Fibroblast of skin of scalp (primary cell): ENCODE measurements at places on chromosomes 13 and 19.
A peak's percentile ranks its signal among the peaks of the same experiment; 100 is the strongest.

GRCh38 chr19:50658441-50659317 lies 9.4 kb downstream of the C19orf81 start:
- peak; percentile 67 for DNase-seq

DNA sequence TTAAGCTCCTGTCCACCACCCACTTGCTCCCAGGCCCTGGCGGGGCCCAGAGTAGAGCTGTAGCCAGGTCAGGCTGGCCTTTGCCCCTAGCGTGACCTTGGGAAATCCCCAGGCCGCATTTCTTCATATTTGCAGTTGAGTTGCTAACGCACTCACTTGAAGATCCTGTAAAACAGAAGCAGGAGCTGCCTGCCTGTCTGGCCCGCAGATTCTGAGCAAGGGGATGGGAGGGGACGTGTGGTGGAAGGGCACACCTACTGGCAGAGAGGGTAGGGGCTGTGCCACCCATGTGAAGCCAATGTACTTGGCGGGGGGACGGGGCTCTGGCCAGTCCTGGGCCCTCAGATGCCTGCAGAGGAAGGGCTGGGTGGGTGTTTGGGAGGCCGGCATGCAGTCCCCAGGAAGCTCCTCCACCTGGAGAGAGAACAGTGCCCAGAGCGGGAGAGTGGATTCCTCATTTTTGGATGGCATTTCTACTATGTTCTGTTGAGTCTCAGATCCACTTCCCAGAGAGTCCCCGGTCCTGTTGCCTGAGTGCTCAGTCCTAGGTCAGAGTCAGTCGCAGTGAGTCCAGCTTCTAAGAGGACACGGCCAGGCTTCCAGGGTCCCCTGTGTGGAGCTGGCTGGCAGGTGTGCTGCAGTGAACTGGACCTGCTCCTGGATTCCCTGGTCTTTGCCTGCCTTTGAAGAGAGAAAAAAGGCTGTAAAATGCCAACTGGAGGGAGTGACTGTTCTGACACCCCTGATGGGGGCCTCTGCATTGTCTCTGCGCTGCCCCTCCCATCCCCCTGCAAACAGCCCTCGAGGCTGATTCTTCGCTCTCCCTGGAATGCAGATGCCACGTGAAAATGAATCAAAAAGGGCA lies 62.9 kb downstream of the GGACT start:
- no peak for DNase-seq

DNA sequence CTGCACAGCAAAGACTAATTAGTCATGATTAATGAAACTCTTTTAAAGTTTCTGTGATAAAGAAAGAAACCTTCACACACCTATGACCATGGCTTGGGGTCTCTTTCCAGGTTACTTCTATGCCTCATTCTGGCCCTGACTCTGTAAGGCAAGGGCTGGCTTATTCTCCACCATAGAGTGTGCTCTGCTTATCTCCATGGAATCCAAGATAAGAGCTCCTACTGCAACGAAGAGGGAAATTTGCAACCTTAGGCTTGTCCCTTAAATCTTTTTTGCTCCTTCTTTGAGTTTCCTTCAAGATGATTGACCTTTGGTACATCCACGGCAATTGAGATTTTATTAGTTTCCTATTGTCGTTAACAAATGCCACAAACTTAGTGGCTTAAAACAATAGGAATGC lies 239.9 kb downstream of the SPRY2 start:
- DNase-seq = no peak

GRCh38 chr13:50387051-50387581 lies 371.9 kb downstream of the KCNRG start:
- DNase-seq = peak; percentile 33

- no peak for DNase-seq
Measured at GRCh38 chr19:29568036-29569025, 37.8 kb upstream of the POP4 start.

GRCh38 chr13:67076378-67076777 lies 153.8 kb downstream of the PCDH9 start:
- DNase-seq = no peak

- DNase-seq = no peak
Measured at GRCh38 chr13:107715496-107715895, 499.8 kb downstream of the LIG4 start.

- DNase-seq = no peak
Measured at GRCh38 chr19:16370641-16371391, 46.2 kb downstream of the KLF2 start.

GRCh38 chr19:35519291-35519690 lies 5.8 kb upstream of the DMKN start:
- peak; percentile 22 for DNase-seq

DNA sequence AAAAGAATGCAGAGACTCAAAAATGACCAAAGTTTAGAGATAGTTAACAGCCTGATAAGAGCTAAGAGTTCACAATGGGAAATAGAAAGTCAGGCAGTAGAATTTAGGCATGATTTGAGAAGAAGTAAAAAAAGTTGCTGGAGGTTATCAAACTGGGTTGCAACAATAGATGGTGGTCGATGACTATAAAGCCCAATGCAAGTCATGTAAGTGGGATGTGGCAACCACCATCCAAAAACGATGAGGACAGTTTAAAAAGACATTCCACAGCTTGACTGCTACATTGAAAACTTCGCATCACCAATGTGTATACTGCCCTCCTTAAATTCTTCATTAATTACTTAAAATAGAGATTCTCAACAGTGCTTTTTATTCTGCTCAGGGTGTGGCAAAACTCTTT lies 19.7 kb downstream of the ELF1 start:
- DNase-seq = no peak

DNA sequence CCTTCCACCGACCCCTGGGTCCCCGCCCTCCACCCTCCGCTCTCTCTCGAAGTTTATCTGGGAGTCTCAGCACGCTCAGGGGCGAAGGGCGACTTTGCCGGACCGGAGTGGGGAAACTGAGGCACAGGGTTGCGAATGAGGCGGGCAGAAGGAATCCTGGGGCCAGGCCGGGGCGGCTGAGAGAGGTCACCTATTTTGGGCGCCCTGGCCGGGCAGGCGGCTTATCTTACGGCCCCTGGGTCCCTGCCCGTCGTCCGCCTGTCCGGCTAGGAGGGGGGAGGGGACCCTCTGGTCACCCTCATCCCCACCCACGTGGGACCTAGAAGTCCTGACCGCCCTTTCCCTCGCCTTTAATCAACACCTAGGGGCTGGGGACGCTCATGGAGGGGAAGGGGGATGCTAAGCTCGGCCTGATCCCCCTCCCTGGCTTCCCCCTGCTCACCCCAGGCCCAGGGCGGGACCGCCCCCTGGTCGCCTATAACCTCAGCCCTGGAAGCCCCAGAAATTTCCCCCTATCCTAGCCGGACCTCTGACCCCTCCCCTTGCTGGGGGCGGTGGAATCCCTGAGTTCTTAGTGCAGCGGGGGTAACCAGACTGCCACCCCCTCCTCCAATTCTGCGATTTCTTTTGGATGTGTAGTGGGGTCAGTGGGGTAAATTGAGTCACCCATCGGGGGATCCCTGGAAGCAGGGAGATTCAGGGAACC lies 556 bp downstream of the TRIP10 start:
- no peak for DNase-seq

GRCh38 chr19:17527326-17527725 lies 15.9 kb downstream of the PGLS start:
- DNase-seq = no peak
